Putamen (tissue), 1 donor: ENCODE measurements at places on chromosomes 6 and 20.

DNA sequence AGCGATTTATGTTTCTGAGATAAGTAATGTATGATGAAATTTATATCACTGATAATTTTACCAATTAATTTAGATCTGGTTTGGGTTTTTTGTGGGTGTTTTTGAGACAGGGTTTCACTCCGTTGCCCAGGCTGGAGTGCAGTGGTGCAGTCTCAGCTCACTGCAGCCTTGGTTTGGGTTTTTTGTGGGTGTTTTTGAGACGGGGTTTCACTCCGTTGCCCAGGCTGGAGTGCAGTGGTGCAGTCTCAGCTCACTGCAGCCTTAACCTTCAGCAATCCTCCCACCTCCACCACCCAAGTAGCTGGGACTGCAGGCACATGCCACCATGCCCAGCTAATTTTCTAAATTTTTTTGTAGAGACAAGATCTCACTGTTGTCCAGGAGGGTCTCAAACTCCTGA lies 13.0 kb downstream of the MRS2 start:
- no peak for DNase-seq

DNA sequence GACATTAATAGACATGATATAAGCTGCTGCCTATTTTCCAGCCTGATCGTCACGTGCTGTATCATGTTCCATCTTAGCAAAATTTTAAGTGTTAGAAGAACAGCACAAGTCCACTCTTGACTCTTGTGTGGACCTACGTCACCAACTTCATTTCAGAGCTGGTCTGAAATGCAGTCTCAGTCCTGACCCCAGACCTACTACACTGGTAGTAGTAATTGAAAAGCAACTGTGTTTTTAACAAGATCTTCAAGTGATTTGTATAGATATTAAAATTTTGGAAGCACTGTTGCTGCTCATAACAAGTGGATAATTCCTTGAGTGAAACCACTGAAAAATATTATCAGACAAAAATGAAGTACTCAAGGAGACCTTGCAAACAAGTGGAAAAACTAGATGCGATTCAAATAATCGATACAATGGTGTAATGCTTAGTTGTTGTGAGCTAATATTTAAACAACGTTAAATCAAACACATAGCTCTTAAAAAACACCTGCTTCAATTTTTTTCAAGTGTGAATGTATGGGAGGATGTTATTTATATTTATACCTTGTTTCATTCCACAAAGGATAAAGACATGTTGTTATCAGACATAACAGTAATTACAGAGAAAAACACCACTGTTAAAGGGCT lies 110.9 kb upstream of the JAG1 start:
- no peak for DNase-seq

DNA sequence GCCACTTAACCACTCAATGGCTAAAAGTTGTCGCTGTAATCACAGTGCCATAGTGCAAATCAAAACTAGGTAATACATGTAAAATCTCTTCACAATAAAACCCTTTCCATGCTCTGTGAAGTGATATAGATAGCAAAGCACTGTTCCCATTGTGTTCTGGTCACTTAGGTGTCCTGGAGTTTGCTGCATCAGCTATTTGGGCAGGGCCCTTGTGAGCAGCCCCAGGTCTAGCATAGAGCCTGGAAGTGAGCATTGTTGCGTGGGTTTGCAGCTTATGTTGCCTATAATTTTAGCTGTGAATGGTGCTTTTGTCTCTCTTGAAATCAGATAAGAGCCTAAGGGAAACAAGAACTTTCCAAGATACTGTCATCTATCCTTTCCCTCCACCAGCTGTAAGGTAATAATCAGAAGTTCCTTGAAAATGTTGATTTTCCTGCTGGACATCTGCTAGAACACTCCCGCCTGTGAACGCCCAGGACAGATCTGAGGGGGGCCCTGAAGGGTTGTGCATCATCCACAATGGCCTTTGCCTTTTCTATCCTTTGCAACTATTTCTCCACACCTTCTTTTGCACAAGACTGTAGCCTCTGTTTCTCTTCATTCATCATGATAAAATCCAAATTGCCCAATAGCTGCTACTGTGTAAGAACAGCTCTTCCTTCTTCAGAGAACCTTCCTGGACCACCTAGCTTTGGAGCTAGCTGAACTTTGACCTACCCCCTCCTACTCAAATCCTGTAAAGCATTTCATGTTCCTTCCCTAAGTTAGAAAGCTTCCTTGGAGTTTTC lies 57.0 kb downstream of the TNFAIP3 start:
- no peak for DNase-seq

- no peak for DNase-seq
These were observed 158.7 kb upstream of the JARID2 start for GRCh38 chr6:15087186-15087589.

DNA sequence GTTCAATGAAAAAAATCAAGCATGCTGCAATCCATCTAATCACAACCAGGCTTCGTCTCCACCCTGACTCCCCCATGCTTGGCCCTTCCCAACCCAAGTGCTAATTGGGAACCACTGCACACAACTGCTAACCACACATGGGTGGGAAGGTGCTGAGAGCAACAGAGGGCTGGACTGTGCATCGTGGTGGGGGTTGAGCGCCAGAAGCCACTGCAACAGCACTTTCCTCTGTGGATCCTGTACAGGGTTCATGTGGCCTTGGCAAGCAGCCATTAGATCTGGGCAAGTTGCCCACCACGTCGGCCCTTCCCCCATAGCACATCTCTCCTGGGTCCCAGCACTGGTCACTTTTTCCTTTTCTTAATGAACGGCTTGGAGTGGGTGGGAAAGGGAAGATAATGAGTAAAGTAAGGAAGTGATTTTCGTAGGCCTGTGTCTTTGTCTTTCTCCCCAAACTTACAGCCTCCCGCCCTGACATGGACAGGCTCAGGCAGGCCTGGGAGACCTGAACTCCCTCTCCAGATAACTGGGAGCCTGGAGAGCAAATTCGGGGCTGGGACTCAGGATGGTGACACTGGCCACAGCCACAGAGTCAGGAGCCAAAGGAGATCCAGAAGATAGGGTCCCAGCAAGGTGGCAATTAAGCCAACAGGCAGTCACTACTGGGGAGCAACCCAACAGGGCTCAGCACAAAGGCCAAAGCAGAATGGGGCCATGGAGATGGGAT lies 34.4 kb upstream of the MRPS10 start:
- no peak for DNase-seq

GRCh38 chr6:112193535-112194051 lies 60.8 kb downstream of the LAMA4 start:
- DNase-seq, result no peak

DNA sequence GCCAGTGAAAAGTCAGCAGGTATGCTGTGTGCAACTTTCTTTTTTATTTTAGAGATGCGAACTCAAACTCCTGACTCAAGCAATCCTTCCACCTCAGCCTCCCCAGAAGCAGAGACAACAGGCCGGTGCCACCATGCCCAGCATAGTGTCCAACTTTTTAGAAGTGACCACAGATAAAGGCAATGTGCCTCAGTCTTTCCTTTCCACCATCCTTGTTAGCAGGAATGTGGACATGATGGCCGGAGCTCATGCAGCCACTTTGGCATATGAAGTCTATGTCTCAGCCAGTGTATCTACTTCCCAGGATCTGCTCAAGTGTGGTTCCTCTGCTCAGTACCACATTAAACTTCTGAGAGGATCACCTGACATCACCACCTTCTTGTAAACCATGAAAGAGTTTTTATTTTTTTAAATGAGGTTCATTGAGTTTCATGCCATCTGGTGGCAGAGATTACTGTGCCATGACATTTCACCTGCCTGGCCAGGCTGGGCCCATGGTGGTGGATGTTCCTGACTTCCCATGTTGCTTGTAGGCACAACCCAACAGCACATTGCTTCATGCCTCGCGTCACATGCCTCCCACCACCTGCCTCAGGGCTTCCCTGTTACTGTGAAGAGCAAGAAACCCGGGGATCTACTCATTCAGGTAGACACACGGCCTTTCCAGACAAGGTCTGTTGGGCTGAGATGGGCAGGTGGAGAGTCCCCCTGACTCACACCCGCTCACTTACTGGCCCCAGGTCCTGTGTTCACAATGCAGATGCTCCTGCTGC lies 216.5 kb downstream of the LY86 start:
- DNase-seq, result no peak

- DNase-seq, result no peak
These were observed 36.0 kb upstream of the FAM83C start for GRCh38 chr20:35328095-35328685.
